ENCODE measurements at places on chromosomes 5 and 9. TPM values are rescaled to one million over a fixed set of nuclear protein-coding genes. Genes with fewer than 3 reads are reported as not detected.

GRCh38 chr9:21295992-21296391 lies 9.1 kb downstream of the IFNA5 start:
- peaks cover 5% of the 10 kb centered on the region for H3K4me1 ChIP-seq
- DNase-seq = no peak
- H3K4me3 ChIP-seq = no peak overlapping the region
- H3K27ac ChIP-seq = no peak overlapping the region
- no peaks in the 10 kb centered on the region for H3K36me3 ChIP-seq

DNA sequence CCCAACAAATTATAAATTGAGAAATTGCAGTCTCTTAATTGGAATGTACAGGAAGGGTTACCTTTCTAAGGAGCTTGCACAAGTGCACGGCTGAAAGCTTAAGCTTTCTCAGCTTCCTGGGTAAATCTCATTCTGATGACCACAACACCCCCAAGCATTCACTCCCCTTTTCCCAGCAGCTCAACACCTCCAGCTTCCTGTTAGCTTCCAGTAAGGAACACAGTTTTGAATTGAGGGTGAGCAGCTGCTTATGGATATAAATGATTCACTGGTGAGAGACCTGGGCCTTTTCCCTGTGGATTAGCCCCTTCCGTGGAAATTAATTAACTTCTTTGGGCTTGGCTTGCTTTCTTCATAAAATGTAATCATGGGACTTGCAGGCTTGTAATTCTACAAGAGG lies 101.2 kb downstream of the SLC28A3 start:
- H3K4me3 ChIP-seq = no peak overlapping the region
- H3K27ac ChIP-seq = no peak overlapping the region
- no peak for DNase-seq
- H3K36me3 ChIP-seq = peaks cover 2% of the 10 kb centered on the region
- H3K27me3 ChIP-seq = peaks cover 4% of the 10 kb centered on the region

ANKRD18B gene
- total RNA-seq = 2.6 TPM

LHX3 gene
- not detected for total RNA-seq

DNA sequence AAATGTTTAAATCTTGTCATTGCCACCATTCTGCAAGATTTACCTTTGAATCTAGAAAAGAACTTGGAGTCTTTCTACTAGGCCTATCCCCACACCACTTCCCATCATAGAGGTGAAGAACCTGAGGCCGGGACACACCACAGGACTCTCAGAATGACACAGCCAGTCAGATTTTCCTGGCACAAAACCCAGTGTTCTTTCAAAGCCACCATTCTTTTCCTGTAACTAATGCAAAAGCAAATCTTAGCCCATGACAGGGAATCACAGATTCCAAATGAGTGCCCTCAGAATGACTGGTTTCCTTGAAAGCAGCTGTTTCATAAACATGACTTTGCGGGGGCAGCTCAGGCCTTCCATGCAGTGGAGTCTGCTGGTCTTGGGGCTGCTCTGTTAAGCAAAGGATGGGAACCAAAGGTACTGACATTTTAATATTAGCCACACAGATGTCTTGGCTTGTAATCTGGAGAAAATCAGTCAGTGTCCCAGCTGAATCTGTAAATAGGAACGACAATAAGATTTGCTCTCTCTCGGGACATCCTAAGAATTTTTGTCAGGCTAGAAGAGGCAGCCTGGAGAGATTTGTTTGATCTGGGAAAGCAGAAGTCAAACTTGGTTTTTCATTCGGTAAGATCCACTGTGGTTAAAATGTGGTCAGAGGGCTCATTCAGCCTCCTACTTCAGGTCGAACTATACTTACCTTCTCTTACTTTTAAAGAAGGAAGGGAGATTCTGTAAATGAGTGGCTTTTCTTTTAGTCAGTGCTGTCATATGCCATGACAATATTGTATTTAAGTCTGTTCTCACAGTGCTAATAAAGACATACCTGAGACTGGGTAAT lies 115.1 kb downstream of the PALM2AKAP2 start:
- peaks cover 45% of the 10 kb centered on the region for H3K4me1 ChIP-seq
- no peaks in the 10 kb centered on the region for H3K36me3 ChIP-seq
- H3K27ac ChIP-seq = peak overlapping the region; percentile 91

- H3K27me3 ChIP-seq = peaks cover 2% of the 10 kb centered on the region
- peaks cover 6% of the 10 kb centered on the region for H3K4me1 ChIP-seq
- H3K4me3 ChIP-seq = peak overlapping the region; percentile 60
- H3K36me3 ChIP-seq = peaks cover 3% of the 10 kb centered on the region
- DNase-seq = no peak
Observed at GRCh38 chr5:1295650-1296037, 776 bp upstream of the TERT start.
